Stimulated activated effector memory CD8-positive, alpha-beta T cell treated with anti-CD3 and anti-CD28 coated beads, Interleukin-12 subunit alpha, Interleukin-12 subunit beta, amount 100 ng/mL, for 72 hours (primary cell): ENCODE measurements at places on chromosomes 2 and 18.

- DNase-seq = no peak
Observed at GRCh38 chr2:20052229-20052851, 912 bp upstream of the LAPTM4A start.

DNA sequence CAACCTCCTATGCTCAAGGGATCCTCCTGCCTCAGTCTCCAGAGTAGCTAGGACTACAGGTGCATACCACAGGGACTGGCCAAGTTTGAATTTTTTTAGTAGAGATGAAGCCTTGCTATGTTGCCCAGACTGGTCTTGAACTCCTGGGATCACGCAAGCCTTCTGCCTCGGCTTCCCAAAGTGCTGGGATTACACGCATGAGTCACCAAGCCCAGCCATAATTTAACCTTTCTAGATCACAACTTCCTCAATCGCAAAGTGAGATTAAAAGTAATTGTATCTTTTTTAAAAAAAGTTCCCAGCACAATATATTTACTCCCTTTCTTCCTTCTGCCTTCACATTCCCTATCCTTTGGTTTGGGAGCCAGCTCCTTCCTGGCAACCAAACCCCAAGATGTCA lies 5.8 kb upstream of the PPP1CB start:
- no peak for DNase-seq

- DNase-seq = no peak
Observed at GRCh38 chr2:66240286-66240685, 194.6 kb upstream of the MEIS1 start.

GRCh38 chr2:47301277-47301618 lies 101.7 kb upstream of the MSH2 start:
- DNase-seq = no peak

- DNase-seq = no peak
Observed at GRCh38 chr2:8597559-8598225, 84.2 kb upstream of the ID2 start.

DNA sequence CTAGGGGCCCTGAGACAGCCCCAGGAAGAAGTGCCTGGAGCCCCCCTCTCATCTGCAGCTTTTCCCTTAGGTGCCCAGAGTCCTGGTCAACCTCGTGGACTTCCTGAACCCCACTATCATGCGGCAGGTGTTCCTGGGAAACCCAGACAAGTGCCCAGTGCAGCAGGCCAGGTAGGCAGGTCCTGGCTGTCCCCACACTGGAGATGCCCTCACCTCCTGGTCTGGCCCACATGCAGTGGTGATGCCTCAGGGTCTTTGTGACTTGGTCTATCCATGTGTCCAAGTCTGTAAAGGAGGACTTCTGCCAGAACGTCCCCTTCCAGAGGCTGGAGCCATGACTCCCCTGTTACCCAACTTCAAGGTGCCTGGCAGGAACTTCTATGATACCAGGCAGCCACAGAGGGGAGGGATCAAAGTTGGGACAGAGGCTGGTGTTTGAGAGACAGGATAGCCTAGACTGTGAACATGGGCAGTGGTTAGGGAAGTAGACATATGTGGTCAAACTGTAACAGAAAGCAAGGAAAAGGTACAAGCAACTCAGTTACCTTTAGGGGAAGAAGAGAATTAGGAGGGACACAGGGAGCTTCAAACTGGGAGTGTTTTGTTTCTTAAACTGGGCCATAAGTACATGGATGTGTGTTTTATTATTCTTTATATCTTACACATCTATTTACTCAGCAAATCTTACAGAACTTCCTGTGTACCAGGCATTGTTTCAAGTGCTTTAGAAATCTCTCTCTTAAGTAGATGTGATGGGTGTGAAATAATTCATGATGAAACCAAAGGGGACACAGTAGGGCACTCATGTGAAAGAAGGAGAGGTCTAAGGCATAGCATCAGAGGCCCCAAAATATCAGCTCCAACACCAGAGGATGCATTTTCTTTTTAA lies 107.1 kb downstream of the PLB1 start:
- no peak for DNase-seq

DNA sequence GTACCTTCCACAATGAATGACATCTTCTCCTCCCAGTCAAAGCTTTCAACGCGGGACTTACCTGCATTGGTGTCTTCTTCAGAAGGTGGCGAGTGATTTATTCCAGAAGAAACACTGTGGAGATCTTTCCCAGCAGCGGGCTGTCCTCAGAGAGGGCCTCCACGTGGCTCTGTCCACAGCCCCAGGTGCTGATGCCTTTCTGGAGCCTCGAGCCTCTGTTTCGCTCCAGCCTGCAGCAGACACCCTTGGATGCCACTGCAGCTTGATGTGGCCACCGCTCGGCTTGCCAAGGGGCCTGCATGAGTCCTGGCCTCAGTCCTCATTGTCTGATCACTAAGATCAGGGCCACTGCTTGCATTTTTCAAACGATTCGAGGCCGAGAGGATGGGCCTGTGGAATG lies 46.6 kb upstream of the GALR1 start:
- no peak for DNase-seq

DNA sequence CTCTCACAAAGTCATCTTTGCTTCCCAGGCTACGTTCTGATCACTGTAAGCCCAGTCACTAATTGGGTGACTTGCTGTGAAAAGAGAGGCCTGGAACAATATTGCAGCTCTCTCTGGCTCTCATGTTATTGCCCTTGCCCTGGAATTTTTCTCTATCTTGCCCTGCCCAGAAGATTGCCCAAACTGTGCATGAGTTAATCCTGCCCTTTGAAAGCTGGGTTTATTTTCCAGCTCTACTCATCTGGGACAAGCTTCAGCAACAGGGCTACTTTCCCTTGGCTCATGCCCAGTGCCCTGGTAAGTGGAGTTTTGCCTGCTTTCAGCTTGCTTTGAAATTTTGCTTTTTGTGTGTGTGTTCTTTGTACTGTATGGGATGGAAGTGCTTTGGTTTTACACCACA lies 6.9 kb upstream of the EHBP1 start:
- no peak for DNase-seq

DNA sequence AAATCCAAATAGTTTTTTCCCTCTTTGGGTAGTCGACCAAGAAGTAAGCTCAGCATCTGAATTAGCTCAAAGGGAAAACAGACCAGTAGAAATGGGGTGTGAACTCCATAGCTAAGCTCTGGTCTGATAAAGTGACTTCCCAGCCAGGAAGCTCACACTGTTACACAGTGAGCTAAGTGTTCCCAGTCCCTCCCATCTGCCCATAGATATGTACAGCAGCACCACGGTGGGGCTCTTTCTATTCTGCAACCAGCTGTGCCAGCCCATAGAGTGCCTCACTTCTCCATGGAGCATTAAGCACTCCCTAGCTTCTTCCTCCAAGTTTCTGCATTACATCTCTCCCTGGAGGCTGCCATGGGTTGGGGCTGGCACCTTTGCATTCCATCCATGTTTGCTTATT lies 27.6 kb upstream of the NEMP2 start:
- DNase-seq = no peak

GRCh38 chr2:52036024-52036423 lies 1004.1 kb upstream of the NRXN1 start:
- no peak for DNase-seq

DNA sequence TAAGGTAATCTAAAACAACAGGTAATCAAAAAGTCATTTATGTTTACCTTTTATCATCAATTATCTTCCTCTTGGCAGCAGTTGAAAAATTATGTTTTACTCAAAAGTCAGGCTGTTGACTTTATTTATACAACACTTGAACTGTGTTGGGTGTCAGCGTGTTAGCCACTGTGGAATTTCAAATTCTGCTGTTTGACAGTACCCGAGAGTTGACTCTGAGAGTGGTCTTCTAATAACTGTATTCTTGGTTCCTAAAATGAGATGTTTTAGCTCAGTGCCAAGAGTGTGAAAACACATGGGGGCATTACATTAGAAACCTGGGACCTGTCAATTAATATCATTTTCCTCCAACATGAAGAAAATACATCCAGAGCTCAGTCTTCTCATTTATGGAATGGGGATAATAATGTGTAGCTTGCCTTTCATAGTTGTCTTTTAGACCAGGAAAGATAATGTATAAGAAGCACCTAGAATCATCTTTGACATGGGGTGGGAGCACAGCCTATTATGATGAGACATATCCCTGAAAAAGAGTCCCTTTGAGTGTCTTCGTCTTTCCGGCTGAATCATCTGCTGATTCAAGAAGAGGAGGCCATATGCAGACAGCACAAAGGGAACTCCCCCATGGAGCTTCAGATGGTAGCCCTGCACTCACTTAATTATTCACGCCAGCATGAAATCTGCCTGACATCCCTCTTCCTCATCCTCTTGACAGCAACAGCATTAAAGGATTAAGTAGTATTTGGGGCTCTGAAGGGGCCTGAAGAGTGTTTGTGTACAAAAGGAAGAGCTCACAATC lies 89.1 kb downstream of the AFF3 start:
- peak; percentile 18 for DNase-seq

DNA sequence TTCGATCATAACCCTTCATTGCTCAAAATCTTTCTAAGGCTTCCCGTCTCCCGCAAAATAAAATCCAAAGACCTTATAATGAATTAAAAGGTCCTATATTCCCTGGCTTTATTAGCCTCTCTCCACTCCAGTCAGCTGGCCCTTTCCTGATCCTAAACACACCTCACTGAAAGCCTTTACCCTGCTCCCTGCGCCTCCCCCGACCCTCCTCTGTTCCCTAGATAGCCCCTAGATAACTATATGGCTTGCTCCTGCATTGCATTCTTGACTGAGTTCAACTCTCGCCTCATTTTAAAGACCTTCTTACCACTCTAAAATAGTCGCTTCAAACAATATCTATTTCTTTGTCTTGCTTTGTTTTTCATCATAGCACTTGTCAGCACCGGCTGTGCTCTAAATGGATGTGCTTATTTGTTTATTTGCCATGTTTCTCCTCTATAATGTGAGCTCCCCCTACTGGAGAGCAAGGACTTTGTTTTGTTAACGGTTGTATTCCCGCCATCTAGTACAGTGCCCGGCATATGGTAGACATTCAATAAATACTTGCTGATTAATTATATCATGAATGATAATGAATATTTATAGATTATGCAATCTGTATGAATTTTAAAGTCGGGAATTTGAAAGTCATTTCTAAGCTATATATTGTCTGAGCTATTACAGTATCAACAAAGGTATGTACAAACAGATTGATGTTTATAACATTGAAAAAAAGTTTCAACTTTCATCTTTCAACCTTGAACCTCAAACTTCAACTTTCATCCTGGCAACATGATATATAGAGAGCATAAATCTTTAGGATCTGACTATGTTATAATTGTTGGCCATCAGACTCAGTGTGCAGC lies 32.4 kb upstream of the VIT start:
- no peak for DNase-seq

- DNase-seq = no peak
Observed at GRCh38 chr18:43534511-43534910, 257.2 kb upstream of the SYT4 start.

GRCh38 chr18:71079606-71080005 lies 790.8 kb downstream of the SOCS6 start:
- no peak for DNase-seq

DNA sequence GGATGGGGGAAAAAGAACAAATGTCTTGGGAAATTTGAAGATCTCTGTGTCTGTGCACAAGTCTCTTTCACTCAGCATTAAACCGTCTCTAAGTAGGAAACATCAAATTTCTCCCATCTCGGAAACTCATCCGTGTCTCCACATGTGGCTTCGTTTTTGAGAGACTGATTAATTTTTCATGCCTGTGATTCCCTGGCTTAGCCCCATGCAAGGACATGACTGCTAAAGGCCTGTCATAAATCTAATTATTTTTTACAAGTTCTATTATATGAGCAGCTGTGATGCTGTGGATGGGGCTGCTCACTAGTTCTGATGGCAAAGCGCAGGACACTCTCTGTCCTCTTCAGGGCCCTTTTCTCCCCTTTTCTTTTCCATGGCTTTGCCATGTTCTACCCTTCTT lies 129.1 kb downstream of the RGPD3 start:
- DNase-seq = no peak

GRCh38 chr2:204984518-204984917 lies 439.2 kb downstream of the PARD3B start:
- DNase-seq = no peak

DNA sequence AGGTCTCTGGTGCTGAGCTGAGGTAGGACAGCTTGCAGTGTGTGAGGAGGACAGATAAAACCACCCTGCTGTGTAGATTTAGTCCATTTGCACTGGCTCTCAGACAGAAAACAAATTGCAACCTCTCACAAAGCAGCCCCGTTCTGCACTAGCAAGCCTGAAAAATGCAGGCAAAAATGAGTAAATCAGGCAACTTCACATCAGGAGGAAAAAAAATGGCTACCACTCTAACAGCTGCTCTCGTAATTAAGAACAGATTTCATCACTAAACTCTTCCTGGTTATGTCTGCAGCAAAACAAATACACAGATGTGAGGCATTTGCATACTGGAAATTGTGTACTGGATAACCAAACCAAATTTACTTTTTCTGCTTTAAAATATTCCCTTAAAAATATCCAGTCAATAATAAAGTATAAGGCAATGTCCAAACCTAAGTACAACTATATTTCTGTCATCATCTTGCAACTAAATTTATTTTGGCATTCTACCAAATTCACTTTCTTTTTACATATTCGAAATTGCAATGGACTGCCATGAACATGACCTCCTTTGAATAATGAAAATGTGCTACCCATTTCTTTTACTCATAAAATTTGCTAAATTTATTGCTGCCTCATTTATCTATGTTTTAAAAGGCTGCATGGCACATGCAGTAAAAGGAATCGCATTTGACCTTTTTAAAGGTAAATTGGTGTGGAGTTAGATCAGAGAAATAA lies 157.4 kb downstream of the AFF3 start:
- no peak for DNase-seq

DNA sequence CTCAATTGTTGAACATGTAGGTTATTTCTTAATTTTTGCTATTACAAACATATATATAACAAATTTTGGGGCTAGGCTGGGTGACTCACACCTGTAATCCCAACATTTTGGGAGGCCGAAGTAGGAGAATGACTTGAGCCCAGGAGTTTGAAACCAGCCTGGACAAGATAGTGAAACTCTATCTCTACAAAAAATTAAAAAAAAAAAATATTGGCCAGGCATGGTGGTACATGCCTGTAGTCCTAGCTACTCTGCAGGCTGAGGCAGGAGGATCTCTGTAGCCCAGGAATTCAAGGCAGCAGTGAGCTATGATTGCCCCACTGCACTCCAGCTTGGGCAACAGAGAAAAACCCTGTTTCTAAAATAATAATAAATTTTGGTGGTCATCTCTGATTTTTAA lies 23.5 kb downstream of the SLC4A1AP start:
- no peak for DNase-seq

GRCh38 chr18:75112186-75113096 lies 96.5 kb downstream of the PTGR3 start:
- DNase-seq = no peak

DNA sequence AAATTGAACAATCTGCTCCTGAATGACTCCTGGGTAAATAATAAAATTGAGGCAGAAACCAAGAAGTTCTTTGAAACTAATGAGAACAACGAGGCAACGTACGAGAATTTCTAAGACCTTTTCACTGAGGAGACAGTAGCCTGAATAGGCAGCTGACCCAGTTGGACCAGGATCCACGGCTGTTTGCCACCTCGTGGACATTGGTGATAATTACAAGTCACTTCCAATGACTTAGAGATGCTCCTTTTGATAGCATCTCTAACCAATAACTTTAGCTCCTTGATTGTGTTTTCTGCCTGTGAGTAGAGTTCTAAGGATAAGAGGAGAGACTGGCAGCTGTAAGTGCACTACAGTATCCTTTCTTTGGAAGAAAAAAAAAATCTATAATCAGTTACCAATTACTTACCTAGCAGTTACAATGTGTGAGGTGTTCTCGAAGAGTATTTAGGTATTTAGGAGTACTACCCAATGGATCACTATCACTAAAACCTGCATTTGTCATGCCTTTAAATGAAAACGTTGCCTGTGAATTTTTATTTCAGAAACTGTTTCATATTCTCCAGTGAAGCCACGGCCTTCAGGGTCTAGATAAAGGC lies 31.3 kb upstream of the CNTNAP5 start:
- no peak for DNase-seq
